ENCODE measurements at places on chromosomes 2 and 18.

DNA sequence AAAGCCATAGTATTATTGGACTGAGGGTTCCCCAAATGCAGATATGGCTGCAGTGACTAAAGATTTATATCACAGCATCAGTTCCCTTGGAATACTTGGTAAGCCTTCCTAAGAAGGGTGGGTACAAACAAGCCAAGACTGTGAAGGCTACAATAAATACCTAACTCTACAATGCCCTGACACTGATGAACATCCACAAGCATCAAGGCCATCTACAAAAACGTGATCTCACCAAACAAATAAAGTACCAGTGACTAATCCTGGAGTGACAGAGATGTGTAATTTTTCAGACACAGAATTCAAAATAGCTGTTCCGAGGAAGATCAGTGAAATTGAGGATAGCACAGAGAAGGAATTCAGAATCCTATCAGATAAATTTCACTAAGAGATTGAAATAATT is 254.5 kb downstream of the PARD3B start:
- no peak for DNase-seq

DNA sequence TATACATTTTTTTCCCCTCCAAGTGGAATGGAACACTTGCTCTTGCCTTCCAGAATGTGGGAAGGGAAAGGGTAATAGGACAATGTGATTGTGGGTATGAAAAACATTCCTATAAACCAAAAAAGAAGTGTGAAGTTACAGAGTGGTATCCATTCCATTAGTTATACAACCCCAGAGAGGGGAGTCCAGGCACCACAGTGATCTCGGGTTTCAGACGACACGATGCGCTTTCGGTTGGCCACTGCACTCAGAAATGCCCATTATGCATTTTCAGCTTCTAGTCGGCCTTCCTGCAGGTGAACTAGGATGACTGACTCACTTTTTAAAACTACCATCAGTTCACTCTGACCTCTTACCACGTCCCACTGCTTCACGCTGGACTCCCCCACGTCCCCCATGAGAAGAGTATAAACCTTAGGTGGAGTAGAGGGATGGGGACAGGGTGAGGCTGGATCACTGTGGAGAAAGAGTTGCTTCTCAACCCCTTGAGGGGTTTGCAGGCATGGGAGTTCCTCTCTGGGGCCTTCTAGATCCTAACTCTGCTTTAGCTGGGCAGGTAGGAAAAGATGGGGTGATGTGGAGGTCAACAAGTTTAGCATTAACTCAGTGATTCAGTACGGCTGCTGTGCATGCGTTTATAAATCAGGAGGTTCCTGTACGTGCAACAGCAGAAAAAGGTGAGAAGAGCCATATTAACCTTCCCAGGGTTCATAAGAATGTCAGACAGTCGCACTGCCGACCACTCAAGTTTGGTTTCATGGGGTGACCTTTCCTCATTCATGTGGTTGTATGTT is 50.5 kb downstream of the ZNF532 start:
- no peak for DNase-seq

GRCh38 chr2:45177870-45178269 is 168.6 kb upstream of the SIX2 start:
- DNase-seq, result no peak

GRCh38 chr18:36623681-36624190 is 205.1 kb downstream of the TPGS2 start:
- no peak for DNase-seq

GRCh38 chr18:38297910-38298309 is 732.3 kb upstream of the CELF4 start:
- no peak for DNase-seq

GRCh38 chr18:10329101-10329500 is 125.3 kb upstream of the APCDD1 start:
- no peak for DNase-seq

DNA sequence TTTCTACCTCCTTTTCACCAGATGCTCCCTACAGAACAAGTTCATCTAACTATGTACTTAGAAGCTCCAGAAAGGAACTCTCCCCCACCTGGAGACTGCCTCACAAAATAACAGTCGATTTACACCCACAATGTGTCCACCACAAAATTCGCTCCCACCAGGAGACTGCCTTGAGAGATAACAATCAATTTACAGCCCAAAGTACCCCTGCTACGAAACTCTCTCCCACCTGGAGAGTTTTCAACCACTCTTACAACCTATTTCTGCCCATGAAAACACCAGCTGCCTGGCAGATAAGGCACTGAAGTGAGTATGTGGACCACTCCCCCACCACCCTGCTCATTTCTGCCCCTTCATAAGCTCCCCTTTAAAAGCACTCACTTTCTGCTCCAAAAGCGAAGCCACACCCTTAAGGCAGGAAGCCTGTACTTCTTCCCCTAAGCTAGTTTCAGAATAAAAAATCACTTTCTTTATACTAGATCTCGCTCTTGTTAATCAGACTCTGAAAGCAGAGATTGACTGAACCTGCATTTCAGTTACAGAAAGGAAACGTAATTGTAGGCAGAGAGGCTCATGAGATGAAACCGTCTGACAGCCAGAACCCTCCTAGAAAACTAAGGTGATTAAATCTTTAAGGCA is 94.4 kb upstream of the RBBP8 start:
- no peak for DNase-seq

DNA sequence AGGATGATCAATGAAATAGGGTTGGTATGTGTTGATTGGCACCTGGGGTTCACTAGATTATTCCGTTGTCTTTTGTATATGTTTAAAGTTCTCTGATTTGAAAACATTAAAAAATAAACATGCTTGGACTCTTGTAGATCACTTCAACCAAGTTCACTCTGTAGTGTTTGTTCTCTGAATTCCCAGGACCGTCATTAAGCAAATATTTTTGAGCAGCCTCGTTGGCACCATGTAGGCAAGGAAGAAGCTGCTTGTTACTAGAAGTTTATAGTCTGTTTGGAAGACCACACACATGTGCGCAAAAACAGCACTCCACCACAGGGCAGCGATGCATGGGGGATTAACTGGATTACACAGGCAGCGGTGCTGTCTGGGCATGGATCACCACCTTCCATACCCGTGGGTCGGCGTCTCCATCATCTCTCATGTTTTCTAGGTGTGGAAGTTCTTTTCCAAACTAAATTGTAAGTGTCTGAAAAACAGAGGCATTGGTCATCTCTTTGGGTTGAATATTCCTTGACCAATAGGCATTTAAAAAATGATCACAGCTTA is 212.2 kb downstream of the FHOD3 start:
- DNase-seq, result no peak

DNA sequence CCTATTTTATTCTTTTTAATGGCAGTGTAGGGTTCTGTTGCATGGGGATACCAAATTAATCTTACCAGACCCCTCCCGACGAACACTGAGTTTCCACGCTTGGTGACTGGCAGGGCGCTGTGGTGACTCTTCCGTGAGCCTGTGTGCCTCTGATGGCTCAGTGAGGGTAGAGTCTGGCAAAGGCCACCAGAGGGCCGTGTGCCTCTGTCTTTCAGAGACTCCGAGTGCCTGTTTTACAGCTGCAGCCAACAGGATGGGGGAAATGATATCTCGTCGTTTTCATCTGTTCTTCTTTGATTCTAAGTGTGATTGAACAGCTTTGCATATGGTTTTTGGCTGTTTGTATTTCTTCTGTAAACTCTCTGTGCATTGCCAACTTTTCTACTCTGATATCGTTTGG is 99.8 kb downstream of the ZNF236 start:
- peak; percentile 3 for DNase-seq

DNA sequence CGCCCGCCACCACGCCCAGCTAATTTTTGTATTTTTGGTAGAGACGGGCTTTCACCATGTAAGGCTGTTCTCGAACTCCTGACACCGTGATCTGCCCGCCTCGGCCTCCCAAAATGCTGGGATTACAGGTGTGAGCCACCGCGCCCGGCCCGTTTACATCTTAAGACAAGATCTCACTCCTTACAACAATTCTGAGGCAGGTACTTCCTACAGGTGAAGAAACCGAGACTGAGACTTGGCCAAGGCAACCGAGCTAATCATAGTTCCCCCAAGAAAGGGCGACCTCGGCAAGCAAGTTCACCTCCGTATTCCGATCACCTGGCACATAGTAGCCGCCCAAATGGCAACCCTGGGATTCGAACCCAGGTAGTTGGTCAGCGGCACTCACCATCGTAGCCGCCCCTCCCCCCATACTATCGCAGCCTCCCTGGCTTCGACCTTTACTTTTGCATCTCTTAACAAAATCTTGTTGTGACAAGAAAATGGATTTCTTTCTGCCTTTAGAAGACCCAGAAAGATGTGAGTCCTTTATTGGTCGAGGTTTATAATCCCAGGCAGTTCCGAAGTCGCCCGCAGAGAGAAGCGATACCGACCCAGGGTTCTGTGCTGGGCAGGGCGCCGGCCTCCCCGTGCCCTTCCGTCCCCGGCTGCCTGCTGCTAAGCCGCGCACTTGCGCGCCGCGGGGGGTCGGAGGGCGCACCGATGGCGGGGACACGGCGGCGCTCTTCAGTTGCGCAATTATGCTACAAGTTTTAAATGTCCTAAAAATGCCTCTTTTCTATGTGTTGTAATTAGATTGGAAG is 1.1 kb upstream of the FZD5 start:
- DNase-seq, result no peak

- DNase-seq, result no peak
Measured at GRCh38 chr2:6577960-6578359, 287.7 kb downstream of the CMPK2 start.

DNA sequence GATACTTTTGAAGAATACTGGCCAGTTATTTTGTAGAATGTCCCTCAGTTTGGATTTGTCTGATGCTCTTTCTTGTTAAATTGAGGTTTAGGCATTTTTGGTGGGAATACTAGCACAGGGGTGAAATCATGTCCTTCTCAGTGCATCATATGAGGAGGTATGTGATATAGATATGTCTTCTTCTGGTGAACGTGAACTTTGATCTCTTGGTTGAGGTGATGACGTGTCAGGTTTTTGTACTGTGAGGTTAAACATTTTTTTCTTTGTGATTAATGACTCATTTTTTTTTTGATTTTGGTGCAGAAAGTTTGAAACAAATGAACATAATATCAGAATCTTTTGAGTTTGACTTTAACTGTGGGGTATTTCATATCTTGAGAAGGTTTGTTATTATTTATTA is 11.0 kb downstream of the ZNF407 start:
- no peak for DNase-seq

DNA sequence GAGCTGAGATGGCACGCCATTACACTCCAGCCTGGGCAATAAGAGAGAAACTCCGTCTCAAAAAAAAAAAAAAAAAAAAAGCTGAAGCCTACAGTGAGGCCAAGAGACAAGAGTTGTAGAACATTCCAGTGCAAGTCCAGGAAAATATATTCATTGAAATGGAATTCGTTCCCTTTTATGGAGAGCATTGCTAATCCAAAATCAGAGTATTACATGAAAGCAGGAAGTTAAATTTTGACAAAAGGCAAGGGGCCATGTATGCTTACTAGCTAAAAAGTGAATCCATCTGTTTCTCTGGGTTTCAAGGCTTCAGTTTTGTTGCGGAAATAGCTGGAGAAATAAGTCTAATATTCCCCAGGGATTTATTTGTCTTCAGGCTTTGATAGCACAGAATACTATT is 471.7 kb downstream of the THSD7B start:
- no peak for DNase-seq

- no peak for DNase-seq
Measured at GRCh38 chr2:189129971-189130370, 49.6 kb downstream of the COL5A2 start.

- DNase-seq, result no peak
Measured at GRCh38 chr2:238238766-238239542, 884 bp downstream of the HES6 start.

DNA sequence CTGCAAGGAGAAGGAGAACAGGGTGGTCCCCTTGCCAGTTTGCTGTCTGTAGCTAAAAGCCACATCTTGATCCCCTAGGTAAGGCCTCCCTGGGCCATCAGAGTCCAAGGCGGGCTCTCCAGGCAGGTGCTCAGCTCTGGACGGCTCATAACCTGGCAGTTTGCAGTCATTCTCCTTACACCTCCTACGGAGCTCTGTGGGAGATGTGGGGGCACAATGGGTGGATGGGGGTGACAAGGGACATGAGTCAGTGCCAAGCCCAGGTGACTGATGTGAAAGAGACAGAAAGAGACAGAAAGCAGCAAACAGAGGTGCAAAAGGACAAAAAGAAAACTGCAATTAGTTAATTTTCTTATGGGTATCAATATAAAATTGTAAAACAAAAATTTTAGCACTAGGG is 120.6 kb upstream of the ZBTB14 start:
- no peak for DNase-seq

DNA sequence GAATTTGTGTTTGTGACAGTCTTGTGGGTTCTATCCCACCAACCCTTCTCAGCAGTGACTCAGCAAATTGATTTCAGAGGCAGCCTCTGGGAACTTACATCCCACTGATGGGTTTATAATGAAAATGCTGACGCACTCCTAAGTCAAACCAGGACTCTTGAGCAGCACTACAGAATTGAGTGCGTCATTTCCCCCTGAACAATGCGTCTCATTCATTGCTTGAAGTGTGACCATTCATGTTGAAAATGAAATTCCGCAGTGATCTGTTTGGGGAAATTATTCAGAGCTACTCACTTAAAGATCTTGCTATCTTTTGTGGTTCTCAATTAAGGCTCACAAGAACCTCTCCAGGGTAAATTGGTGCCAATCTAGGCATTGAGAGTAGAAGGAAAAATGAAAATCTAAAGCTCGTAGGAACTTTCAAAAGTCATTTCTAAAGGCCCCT is 417.7 kb upstream of the SLC14A2 start:
- no peak for DNase-seq

- DNase-seq, result no peak
Measured at GRCh38 chr2:205680067-205680466, 2.2 kb upstream of the NRP2 start.

- DNase-seq, result no peak
Measured at GRCh38 chr2:67839668-67840067, 223.1 kb downstream of the C1D start.

GRCh38 chr18:36075862-36076587 is 8.7 kb upstream of the RPRD1A start:
- no peak for DNase-seq

- no peak for DNase-seq
Measured at GRCh38 chr2:215507136-215507535, 71.3 kb upstream of the FN1 start.

DNA sequence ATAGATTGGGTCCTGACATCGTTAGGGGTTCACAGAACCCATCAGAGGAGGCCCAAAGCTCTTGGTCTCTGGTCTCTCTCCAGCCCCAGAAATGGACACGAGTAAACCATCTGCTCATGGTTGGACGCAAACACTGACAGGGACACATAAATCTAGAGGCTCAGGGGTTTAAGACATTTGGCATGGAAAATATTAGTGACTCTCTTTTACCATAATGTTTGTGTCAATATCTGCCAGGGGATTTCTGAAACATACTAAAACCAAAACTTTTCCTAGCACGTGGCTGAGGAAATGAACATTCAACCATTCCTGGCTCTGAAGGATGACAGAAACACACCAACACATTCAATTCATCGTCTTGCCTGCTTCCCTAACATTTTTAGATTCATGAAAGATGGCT is 226.2 kb downstream of the SP3 start:
- DNase-seq, result no peak

- DNase-seq, result no peak
Measured at GRCh38 chr2:165627470-165627869, 158.0 kb downstream of the CSRNP3 start.

- no peak for DNase-seq
Measured at GRCh38 chr2:107325981-107326786, 440.2 kb upstream of the ST6GAL2 start.

- DNase-seq, result no peak
Measured at GRCh38 chr2:195592105-195592504, 64.9 kb upstream of the SLC39A10 start.

All from stimulated activated CD4-positive, alpha-beta T cell treated with anti-CD3 and anti-CD28 coated beads, Interleukin-1b, Interleukin-23, amount 100 ng/mL, for 1 hour (primary cell).